ENCODE measurements at places on chromosomes 12 and 14.

- DNase-seq = no peak
Observed at GRCh38 chr14:44300916-44301315, 206.2 kb downstream of the FSCB start.

DNA sequence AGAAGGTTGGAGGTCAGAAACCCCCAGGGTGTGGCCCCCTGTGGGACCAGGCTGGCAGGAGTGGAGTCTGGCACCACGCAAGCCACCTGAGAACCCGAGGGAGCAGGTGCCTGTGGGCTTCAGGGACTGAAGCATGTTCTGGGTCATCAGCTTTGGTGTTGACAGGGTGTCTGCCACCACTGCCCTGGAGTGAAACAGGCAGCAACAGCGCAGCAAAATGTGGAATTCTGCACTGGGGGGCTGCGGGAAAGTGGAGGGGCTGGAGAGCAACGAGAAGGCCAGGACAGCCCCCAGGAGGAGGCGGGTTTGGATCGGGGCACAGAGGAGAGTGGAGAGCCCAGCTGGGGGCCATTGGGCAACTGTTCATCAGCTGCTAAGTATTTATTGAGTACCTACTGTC lies 15.9 kb downstream of the PHETA1 start:
- no peak for DNase-seq

GRCh38 chr12:7433276-7433822 lies 10.6 kb downstream of the CD163L1 start:
- DNase-seq = peak; percentile 53

DNA sequence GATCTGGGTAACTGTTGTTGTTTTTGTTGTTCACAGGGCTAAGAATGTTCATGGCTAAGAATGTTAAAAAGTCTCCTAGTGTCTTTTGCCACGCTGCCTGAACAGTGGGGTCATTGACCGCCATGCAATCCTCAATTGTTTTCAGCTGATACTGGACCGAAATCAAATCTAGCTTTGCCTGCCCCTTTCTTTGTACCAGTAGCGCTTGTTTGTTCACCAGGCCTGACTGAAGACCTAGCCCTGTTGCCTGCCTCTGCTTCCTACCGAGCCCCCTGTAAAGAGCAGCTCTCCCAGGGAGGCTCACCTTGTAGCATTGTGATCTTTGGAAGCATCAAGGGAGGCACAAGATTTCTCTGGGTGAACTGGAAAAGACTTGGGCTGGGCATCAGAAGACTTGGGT lies 6.7 kb downstream of the PSEN1 start:
- no peak for DNase-seq

DNA sequence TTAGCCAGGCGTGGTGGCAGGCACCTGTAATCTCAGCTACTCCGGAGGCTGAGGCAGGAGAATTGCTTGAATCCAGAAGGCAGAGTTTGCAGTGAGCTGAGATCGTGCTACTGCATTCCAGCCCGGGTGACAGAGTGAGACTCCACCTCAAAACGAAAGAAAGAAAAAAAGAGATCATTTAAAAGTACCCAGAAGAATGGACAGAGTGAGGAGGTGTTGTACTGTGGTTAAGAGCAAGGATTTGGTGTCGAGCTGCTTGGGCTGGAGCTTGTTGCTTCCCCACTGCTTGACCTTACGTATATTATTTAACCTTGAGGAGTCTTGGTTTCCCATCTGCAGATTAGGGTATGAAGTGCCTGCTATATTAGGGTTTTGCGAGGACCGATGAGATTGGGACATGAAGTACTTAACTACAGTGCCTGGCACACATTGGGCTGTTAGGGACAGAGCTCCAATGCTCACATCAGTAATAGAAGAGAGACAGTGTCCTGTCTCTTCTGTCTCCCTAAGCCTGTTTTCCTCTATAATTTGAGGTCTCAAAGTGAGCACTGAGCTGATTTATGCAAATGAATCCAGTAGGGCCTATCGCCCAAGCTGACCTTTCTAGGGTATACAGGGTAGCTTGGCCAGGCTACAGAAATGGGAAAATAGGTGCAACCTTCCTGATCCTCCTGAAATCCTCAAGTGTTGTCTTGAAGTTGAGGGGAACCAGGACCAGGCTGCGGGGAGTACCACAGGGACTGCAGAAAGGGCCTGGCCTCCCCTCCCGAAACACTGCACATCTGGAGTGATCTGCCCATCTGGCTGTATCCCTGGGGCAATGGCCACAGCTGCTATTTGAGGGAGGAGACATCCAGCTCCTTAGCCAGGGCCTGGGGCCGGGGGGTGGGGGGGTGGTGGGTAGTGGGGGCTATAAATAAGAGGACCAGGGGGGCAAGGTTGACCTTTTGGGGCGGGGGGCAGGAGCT lies 8.6 kb upstream of the HDAC7 start:
- no peak for DNase-seq

GRCh38 chr12:80015660-80016059 lies 80.8 kb upstream of the PPP1R12A start:
- no peak for DNase-seq

GRCh38 chr12:123242116-123242904 lies 9.1 kb downstream of the MTRFR start:
- DNase-seq = no peak

DNA sequence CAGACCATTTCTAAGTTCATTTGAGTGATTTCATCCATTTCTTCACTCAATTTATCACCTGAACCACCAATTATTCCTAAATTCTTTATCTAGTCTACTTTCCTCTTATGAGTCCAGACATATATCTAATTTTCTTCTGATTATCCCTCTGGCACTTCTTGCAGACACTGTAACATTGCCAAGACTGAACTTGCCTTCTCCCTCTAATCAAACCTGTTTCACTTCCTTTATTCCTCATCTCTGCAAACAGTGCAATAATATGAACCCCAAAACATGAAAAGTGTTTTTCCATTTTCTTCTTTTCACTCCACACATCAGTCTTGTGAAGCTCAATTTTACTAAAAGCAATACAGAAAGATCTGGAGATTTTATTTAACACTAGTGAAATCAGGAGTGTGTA lies 37.8 kb upstream of the PTPRQ start:
- no peak for DNase-seq

- DNase-seq = no peak
Observed at GRCh38 chr12:47574252-47575021, 131.4 kb downstream of the RPAP3 start.

- DNase-seq = no peak
Observed at GRCh38 chr12:51450333-51450732, 25.7 kb downstream of the SLC4A8 start.

DNA sequence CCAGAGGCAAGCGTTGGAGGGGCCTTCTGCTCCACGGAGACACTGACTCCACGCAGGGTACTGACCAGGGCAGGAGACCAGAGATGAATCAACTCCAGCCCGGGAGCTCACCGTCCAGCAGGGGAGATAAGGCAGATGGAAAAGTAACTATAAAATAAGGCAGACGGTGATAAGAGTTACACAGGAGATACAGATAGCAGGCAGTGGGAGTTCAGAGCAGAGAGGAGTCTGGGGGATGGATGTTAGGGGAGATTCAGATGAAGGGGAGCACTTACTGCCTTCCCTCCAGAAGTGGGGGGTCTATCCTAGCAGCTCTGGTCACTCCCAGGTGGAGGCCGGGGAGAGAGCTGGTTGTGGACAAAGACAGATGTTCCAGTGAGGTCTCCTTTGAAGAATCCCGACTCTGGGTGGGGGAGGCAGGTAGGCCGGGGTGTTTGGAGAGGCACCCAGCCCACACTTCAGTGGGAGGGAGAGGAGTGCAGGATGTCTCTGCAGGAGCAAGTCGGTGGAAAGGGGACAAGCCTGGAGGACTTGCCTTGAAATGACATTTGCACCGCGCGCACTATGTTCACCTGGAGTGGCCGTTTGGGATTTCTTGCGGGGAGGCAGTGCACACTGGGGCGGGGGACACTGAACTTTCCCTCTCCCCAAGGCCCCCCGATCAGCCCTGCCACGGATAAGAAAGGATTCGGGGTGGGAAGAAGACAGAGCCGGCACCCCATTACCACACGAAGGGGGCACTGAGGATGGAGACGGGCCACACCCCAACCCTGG lies 1.2 kb downstream of the PITPNM2 start:
- DNase-seq = no peak

GRCh38 chr14:103393676-103394626 lies 8.7 kb downstream of the MARK3 start:
- no peak for DNase-seq

- DNase-seq = peak; percentile 97
Observed at GRCh38 chr14:55103005-55103640, 25.9 kb upstream of the LGALS3 start.

- DNase-seq = no peak
Observed at GRCh38 chr14:57275023-57275664, 6.4 kb downstream of the AP5M1 start.

DNA sequence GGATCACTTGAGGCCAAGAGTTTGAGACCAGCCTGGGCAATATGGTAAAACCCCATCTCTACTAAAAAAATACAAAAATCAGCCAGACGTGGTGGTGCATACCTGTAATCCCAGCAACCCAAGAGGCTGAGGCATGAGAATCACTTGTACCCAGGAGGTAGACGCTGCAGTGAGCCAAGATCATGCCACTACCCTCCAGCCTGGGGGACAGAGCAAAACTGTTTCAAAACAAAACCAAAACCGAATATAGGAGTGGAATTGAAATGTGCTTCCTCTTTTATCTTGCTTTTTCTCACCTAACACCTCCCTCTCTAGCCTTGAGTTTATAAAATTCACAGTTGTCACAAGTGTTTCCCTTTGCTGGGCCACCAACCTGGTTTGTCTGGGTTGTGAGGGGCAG lies 181.9 kb downstream of the PAH start:
- no peak for DNase-seq

- DNase-seq = no peak
Observed at GRCh38 chr14:104977681-104978653, at the start of gene AHNAK2. AHNAK2 (minus strand) TSS chr14:104978374; CDS start chr14:104978237, 137 bp downstream.

GRCh38 chr12:100716945-100717732 lies 77.4 kb upstream of the ANO4 start:
- no peak for DNase-seq

- no peak for DNase-seq
Observed at GRCh38 chr12:116441292-116441691, 117.9 kb upstream of the MAP1LC3B2 start.

GRCh38 chr12:31316891-31317290 lies 9.1 kb downstream of the SINHCAF start:
- no peak for DNase-seq

DNA sequence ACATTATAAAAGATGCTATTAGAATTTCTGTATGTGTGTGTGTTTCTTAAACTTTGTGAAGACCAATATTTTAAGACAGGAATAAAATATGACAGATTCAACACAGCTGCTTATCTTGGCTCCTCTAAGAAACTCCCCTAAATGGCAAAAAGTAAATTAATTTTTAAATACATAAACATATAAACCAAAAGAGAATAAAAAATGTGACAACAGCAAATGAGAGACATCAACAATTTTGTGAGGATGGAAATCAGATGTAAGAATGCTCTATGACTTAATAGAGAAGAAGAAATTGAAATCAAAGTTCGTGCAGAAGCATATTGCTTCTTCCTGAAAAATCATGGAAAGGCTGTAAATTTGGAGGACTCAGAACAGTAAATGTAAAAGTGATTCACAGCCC lies 1083.8 kb downstream of the FLRT2 start:
- DNase-seq = no peak

- DNase-seq = no peak
Observed at GRCh38 chr12:132326646-132327045, 2.7 kb downstream of the GALNT9 start.

GRCh38 chr12:2636741-2637340 lies 157.9 kb upstream of the FKBP4 start:
- no peak for DNase-seq

DNA sequence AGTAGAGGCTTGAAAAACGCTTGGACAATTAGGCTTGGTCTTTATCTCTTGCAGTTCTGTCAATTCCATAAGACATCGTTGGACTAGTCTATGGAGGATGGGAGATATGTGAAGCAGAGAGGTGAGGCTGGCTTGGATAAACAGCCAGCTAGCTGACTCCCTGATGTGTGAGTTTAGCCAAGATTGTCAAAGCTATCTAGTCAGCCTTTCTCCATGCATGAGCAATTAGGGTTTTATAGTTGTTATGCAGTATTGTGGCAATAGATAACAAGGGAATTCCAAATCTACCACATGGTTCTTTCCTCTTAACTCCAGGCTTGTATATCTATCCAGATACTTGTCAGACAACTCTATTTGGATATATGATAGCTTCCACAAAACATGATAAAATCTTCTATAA lies 153.6 kb upstream of the NRXN3 start:
- DNase-seq = no peak

DNA sequence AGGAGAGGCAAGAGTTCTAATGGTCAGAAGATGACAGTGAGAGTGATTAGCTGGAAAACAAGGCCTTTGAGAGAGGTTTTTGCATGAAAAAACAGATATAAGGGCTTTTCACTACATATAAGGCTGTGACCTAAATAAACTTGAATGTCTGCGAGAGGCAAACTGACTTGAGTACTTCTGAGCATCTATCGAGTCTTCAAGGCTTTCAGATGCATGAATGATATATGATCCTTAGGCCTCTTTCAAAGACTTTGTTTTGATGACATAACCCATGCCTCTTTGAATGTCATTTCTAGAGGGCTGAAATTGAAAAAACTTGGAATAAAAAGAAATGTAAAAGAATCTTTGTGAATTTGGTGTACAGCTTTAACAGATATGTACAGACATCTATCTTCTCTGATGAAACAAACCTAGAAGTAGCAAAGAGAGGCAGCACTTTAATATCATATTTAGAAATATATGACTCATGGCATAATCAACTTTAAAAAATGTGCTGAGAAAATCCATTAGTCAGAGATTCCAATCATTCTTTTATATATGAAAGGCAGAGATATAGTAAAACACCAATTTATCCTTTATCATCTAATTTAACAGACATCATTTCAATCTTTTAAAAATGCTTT lies 72.6 kb downstream of the PPM1H start:
- no peak for DNase-seq

DNA sequence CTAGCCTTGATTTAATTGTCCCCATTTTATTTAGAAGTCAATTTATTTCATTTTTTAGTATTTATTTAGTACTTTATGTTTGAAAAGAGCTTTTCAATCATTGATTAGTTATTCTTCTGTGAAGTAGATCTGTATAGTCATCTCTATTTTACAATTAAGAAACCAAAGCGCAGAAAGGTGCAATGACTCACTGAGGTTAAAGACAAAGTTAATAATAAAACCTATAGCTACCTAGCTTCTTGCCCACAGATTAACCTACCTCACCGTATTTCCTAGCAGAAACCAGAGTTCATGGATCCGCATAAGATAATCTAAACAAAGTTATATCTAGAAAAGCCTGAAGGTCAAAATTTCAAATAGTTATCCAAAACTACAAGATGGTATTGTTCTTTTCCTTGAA lies 176.4 kb downstream of the GRIN2B start:
- no peak for DNase-seq

DNA sequence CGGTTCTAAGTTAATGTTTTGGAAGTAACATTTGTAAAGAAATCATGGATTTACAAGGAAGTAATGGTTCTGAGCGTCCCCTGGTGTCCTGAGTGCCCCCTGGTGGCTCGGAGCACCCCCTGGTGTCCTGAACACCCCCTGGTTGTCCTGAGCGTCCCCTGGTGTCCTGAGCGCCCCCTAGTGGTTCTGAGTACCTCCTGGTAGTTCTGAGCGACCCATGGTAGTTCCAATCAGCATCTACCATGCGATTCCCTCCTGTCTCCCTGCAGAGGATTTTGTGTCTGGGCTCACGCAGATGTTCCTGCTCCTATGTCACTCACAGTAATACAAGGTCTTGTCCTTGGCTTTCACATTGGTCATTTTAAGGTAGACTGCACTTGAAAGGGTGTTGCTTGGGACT lies 1352.9 kb downstream of the TMEM121 start:
- DNase-seq = no peak
